ENCODE measurements at places on chromosomes 13 and 19.
A peak's percentile ranks its signal among the peaks of the same experiment; 100 is the strongest.

GRCh38 chr19:27759896-27760295 lies 1453.1 kb downstream of the UQCRFS1 start:
- no peaks in the 10 kb centered on the region for H3K27me3 ChIP-seq
- no peak overlapping the region for H3K27ac ChIP-seq
- H3K4me3 ChIP-seq = no peak overlapping the region
- H3K36me3 ChIP-seq = peaks cover 42% of the 10 kb centered on the region
- no peak for DNase-seq
- H3K4me1 ChIP-seq = no peaks in the 10 kb centered on the region

GRCh38 chr13:97736436-97736835 lies 217.0 kb upstream of the IPO5 start:
- DNase-seq = no peak
- no peaks in the 10 kb centered on the region for H3K36me3 ChIP-seq
- no peaks in the 10 kb centered on the region for H3K4me1 ChIP-seq
- no peak overlapping the region for H3K4me3 ChIP-seq
- H3K27ac ChIP-seq = no peak overlapping the region

- no peak overlapping the region for H3K27ac ChIP-seq
- no peak overlapping the region for H3K4me3 ChIP-seq
- peaks cover 2% of the 10 kb centered on the region for H3K36me3 ChIP-seq
- no peak for DNase-seq
These were observed 7.9 kb downstream of the UPF1 start for GRCh38 chr19:18839465-18840287.

- no peaks in the 10 kb centered on the region for H3K36me3 ChIP-seq
- H3K4me1 ChIP-seq = peaks cover 5% of the 10 kb centered on the region
- no peak overlapping the region for H3K27ac ChIP-seq
These were observed 6.7 kb downstream of the ONECUT3 start for GRCh38 chr19:1760020-1760419.

GRCh38 chr19:4991996-4992698 lies 23.2 kb downstream of the KDM4B start:
- no peak overlapping the region for H3K4me3 ChIP-seq
- no peak for DNase-seq
- no peaks in the 10 kb centered on the region for H3K27me3 ChIP-seq

DNA sequence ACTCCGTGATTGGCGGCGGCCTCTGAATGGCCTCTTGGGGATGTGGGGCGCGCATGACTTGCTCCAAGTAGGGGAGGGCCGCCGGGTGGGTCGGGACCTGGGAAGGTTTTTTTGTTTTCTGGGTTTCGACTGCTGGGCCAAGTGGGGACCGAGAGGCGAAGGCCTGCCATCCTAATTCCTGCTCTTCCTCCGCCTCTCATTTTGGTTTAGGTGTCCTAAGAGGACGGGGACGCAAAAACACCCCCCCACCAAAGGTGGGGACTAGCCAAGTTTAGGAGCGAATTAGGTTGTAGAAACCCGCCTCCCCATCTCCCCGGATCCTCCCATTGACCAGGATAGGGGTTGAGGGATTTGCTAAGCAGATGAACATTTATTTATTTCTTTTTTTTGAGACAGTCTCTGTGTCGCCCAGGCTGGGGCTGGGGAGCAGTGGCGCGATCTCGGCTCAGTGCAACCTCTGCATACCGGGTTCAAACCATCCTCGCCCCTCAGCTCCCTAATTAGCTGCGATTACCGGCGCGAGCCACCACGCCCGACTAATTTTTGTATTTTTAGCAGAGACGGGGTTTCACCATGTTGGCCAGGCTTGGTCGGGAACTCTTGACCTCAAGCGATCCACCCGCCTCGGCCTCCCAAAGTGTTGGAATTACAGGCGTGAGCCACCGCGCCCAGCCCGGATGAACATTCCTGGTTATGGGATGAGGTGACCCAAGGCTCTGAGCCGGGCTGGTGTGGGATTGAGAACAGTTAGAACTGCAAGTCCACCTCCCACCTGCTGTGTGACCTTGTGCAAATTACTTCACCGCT lies 838 bp downstream of the PPP2R1A start:
- H3K27me3 ChIP-seq = no peaks in the 10 kb centered on the region
- DNase-seq = peak; percentile 2
- H3K4me1 ChIP-seq = peaks cover 42% of the 10 kb centered on the region
- peaks cover 15% of the 10 kb centered on the region for H3K36me3 ChIP-seq

Measured in neural crest cell (in vitro differentiated cells).